ENCODE measurements at places on chromosomes 5 and 9.

- DNase-seq = no peak
These were observed 65.4 kb downstream of the MVB12B start for GRCh38 chr9:126391713-126392661.

DNA sequence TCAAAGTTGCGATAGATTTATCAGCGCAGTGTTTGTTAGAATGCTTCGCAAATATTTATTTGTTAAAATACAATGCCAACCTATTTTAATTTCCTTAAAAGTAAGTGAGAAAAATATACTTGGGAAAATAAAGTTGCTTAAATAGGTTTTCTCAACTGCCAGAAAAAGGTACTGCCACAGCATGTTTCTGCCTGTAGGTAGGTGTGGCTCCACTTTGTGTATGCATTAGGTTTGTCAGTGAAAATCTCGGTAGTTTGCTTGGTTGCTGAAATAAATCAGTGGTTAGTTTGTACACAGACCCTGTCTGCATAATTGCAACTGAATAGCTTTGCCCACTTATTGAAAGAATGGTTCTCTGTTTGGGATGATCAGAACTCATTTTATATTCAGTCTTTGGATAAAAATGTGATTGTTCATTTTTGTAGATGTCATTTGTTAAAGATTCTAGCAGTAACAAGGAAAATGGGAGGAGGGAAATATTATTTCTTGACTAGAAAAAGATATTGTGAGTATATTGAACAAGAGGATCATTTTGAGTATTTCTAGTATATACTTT is 25.7 kb downstream of the C9orf85 start:
- DNase-seq = no peak

- DNase-seq = no peak
These were observed 99.3 kb upstream of the NIPBL start for GRCh38 chr5:36777105-36777757.

GRCh38 chr9:109274884-109275730 is 45.8 kb downstream of the EPB41L4B start:
- DNase-seq = no peak

DNA sequence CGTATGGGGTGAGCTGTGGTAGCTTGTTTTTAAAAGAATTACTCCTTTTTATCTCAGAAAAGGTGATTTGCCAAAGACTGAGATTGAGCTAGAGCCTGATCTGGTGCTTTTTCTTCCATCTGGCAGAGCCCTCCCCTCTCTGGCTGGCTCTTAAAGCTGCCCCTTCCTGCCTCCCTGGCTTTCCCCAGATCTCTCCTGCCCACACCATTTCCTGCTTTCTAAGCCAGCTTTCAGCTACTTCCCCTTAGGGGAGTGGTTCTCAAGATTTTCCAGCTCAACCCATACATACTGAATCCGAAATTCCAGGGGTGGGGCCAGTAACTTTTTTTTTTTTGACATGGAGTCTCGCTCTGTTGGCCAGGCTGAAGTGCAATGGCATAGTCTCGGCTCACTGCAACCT is 4.8 kb upstream of the ACOT12 start:
- DNase-seq = no peak

DNA sequence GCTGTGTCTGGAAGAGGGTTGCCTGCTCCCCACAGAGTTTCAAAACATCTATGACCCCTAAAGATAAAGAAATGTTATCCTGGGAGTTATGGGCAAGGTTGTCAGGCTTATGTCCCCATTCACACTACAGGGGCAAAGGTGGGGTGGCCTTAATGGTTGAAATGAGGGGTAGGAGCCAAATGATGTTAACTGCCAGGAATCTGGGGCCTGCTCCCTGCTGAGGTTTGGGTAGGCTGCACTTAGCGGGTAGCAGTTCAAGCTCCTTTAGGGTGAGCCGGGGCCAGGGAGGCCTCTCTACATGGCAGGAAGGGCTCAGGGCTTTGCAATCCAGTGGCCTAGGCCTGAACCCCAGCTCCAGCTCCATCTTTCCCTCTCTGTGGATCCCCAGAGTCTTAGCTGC is 3.0 kb downstream of the FGF18 start:
- DNase-seq = no peak

- no peak for DNase-seq
These were observed at the start of gene TMEM215 for GRCh38 chr9:32783168-32783891. TSS of gene TMEM215 (plus strand) at chr9:32783540. CDS start at chr9:32784184, 644 bp downstream.

DNA sequence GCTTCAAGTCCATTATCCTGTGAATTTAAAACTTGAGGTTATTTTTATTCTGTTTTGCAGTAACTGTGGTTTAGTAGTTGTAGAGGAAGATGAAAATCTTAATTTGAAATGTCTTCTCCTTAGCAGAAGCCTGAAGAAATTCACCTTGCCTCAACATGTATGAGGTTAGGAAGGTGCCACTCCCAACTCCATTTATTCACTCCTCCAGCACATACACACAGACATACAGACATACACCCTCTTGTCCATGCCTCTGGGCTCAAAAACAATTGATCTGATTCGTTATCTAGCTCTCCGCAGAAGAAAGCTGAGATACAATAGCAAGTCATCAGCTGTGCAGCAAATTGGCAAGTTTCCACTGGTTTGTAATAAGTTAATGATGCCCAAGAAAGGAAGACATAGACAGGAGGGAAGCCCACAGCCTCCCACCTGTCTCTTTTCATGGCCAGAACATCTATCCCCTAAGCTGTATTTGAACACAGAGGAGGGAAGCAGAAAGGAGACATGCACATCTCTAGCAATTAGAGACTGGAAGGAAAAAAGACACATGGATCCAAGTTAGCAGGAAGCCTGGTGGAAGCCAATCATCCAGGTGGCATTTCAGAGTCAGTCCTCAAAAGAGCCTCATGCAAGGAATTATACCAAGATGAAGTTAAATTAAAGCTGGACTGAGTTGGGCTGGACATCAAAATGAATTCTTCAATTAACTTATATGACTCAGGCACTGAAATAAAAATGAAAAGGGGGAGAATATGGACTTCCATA is 257.9 kb downstream of the ASTN2 start:
- DNase-seq = no peak

- DNase-seq = no peak
These were observed 141.3 kb downstream of the MAN2A1 start for GRCh38 chr5:109830955-109831502.

- no peak for DNase-seq
These were observed 55.8 kb upstream of the SHC3 start for GRCh38 chr9:89234205-89235067.

DNA sequence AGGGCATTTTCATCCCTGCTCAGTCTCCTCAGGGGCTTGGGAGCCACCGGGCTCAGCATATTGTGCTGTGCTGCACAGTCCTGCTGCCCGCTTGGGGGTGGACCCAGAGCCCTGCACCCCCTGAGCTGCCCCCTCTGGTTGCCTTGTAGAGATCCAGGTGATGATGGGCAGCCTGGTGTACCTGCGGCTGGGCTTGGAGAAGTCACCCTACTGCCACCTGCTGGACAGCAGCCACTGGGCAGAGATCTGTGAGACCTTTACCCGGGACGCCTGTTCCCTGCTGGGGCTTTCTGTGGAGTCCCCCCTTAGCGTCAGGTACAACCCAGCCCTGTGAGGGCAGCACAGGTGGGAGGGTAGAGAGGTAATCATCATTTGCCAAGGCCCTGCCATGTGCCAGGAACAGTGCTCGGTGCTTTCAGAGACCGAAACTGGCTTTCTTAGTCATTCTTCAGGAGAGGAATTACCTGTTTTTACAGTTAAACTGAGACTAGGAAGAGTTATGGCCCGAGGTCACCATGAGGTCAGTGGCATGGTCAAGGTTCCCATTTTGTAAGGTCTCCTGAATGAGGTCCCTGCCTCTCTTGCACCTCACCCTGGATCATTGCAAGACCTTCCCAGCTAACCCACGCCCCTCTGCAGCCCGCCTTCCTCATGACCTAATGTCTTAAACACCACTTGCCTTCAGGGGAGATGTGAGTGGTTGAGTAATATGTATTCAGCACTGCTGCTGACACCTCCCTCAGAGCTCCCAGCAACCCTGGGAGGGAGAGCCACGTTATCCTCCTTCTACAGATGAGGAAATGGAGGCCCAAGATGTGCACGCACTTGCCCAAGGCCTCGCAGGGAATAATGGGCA is 7.5 kb downstream of the NHP2 start:
- peak; percentile 46 for DNase-seq

GRCh38 chr5:169628892-169629291 is 8.2 kb upstream of the DOCK2 start:
- DNase-seq = no peak

GRCh38 chr9:120281665-120282064 is 298.3 kb downstream of the CDK5RAP2 start:
- DNase-seq = no peak

DNA sequence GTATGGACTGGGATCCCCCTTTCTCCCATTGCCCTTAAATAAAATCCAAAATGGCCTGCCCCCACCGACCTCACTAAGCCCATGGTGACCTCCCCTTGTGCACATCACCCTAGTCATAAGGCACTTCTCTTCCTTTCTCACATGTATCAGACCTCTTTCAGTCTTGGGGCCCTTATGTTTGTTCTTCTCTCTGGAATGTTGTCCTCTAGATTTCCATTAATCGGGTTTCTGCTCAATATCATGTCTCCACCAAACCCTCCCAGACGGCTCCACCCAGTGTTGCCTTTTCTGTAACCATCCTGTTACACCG is 196.3 kb downstream of the ERCC6L2 start:
- no peak for DNase-seq

- DNase-seq = no peak
These were observed 21.3 kb downstream of the RPS6 start for GRCh38 chr9:19358701-19359100.

- DNase-seq = no peak
These were observed 128.5 kb upstream of the CDH10 start for GRCh38 chr5:24773261-24773660.

DNA sequence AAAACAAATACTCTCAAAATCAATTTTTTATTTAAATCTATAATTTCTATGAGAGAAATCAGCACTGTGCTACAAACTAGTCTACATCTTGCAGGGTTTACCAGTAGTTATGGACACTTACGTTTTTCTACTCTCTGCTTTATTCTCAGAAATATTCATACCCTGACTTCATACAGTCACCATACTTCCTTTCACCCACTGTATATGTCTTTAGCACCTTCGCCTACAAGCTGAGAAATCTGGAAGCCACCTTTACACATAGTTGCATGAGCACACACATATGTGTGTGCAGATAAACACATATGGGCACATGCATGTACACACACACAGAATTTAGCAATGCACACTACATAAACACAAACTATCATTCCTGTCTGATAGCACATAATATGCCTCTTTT is 177.0 kb downstream of the ST8SIA4 start:
- no peak for DNase-seq

- no peak for DNase-seq
These were observed 576.5 kb upstream of the BRINP1 start for GRCh38 chr9:119945686-119946085.

DNA sequence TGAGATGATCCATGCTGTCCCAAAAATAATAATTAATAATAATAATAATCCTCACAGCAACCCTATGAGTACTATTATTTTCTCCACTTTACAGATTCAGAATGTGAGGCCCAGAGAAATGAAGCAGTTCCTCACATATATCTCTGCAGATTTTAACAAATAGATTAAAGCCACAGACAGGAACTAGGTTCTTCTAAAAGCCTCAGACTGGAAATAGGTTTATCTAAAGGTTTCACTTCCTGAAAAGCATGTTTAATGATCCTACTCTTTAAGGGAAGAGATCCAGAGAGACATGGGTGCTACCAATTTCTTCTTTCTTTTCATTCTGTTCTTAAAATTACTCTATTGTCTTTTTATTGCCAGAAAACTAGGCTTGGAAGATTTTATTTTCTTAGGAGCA is 1079.4 kb upstream of the COX7C start:
- no peak for DNase-seq

DNA sequence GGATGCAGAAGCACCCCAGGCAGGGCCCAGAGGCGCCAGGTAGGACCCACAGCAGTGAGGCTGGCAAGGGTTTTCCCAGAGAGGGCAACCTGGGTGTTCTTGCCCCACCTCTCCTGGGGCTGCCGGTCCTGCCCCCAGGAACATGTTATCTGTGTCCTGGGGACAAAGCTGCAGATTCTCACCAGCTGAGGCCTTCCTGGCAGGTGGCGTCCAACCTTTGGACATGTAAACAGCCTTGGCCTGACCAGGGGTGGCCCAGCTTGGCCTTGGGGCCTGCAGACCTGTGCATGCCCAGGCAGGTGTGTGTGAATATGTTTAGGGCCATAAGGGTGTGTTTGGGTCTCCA is 101.8 kb upstream of the LARP1 start:
- DNase-seq = no peak

DNA sequence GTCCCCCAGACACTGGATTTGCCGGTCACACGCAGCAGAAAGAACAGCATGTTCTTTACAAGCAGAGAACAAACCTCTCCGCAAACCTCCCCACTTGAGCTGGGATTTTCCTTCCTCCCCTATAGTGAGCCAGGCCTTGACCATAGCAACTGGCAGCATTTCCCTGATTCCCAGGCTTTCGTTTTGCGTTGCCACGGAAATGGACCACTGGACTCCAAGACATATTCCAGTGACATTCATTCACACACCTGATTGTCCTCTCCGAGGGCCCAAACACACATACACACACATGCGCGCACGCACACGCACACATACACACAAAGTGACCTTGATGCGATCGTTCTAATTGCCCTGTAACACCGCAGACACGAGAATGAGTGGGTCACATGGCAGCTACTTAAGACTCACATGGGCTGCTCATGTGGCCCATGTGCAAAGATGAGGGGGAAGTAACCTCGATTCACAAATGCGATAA is 80.9 kb upstream of the CPEB4 start:
- DNase-seq = no peak

GRCh38 chr5:135156715-135157404 is 122.8 kb upstream of the PITX1 start:
- DNase-seq = no peak

GRCh38 chr5:50786073-50786472 is 119.6 kb downstream of the PARP8 start:
- DNase-seq = no peak

DNA sequence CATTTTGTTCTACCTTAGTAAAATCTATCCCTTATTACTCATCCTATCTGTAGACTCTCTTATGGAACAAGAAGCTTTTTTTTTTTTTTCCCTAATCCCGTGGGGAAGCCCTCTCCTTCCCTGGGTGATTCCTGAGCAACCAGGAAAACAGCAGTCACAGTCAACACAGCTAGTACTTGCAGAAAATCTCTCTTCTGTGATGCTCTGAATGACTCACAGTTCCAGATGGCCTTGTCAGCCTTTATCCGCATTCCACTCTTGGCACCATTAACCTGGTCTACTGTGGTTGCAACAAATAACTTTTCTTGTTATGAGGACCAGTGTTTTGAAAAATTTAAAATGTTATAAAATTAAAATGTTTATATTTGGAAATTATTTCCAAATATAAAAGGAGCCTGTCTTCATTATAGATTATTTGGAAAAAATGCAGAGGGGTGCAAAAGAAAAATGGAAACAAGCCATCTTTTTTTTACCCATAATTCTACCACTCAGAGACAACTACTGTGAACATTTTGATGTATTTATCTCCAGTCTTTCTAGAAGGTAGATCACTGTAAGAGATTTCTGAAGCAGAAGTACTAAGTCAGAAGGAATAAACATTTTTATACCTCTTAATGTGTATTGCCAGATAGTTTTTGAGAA is 486.7 kb downstream of the RAB3C start:
- no peak for DNase-seq

- DNase-seq = no peak
These were observed 8.0 kb downstream of the PTCD2 start for GRCh38 chr5:72328172-72328571.
